ENCODE measurements at places on chromosomes 12 and 14.

DNA sequence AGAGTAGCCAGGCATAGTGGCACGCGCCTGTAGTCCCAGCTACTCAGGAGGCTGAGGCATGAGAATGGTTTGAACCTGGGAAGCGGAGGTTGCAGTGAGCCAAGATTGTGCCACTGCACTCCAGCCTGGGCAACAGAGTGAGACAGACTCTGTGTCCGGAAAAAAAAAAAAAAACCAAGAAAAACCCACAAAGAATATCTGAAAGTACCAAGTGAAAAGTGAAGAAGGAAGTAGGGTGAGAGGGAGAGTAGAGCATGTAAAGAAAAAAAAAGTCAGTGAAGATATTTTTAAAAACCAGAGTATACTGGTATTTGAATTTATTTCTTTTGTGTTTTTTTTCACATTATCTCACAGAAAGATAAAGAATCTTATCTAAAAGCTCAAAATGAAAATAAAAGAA, 43.3 kb upstream of the ISM2 start:
- no peak for DNase-seq

DNA sequence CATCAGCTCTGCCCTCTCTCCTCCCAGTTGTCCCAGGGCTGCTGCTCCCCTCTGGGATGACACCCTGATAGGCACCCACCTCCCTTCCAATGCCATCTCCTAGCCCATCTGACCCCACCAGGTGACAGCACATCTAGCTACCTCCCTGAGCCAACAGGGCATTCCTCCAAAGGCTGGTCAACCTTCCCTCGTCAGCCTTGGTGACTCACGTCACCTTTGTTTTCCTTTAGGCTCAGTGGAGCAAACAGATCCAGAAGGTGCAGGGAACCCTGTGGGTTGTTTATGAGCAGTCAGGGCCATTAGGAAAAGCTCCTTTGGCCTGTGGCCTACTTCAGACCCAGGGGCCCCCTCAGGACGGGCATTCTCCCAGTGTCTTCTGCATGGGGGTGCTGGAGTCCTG, 32.4 kb downstream of the PIGH start:
- DNase-seq = no peak

DNA sequence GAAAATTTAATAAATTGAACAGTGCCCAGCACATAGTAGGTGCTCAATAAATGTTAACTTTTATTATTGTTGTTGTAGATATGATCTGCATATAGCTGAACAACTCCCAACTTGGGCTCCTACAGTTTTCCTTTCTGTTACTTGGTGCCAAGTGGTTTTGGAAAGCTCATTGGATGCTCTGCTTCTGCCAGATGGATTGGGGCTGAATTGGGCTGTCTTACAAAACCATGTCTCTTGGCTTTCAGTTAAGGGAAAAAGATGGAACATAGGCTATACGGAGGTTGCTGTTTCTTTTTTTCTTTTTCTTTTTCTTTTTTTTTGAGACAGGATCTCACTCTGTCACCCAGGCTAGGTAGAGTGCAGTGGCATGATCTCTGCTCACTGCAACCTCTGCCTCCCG, 140.7 kb upstream of the PWP1 start:
- no peak for DNase-seq

- DNase-seq = peak; percentile 23
Measured at GRCh38 chr14:59292028-59292427, 103.6 kb downstream of the DAAM1 start.

- no peak for DNase-seq
Measured at GRCh38 chr12:91388573-91388972, 206.0 kb upstream of the DCN start.

All from NCI-H2171 (cell line).